Inflammatory macrophage treated with lipopolysaccharide for 1 hour (primary cell): ENCODE measurements at places on chromosomes 5 and 9.
A peak's percentile ranks its signal among the peaks of the same experiment; 100 is the strongest.

- no peak for DNase-seq
These were observed 294.9 kb downstream of the TAF11L14 start for GRCh38 chr5:17929171-17929570.

DNA sequence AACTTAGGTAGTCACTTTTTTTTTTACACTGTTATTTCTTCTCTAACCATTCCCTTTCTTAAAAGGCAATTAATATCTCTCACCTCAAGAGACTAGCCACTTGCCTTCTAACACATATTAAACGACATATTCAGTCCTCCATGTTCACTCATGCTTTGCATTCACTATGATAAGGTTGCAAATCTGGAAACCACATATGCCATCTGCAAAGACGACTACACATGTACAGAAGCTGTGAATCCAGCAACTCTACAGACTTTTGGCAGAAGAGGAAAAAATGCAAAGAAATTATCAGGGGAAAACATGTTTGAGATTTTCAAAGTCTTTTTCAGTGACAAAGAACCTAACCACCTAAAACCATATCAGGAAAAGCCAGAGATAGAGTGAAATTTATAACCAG, 112.1 kb downstream of the EPB41L4A start:
- no peak for DNase-seq

DNA sequence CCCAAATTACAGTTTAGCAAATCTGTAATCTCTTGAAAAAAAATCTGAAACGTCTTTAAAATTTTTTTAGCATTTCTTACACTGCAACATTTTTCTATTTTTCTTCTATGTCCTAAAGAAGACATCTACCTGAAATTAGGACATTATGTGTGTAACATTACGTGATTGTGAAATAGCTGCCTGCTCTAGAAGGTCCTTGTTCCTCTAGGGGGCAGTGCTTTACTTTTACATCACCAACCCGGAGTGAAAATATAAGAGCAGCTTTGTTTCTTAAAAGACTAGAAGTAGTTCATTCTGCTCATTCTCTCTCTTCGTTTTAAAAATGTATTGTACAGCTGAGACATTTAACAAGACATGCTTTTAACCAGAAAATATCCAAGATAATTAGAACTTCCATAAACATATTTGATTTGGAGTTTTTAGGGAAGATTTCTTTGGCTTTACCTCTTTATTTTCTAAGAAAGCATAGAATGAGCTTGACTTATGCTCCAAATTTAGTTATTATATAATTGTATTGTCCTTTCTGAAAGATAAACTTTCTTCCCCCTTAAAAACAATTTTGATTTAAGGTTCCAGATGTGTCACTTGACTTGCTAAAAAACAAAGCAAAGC, 48.1 kb upstream of the RIOK2 start:
- peak; percentile 57 for DNase-seq

- DNase-seq = no peak
These were observed 53.6 kb upstream of the POU5F2 start for GRCh38 chr5:93794954-93795353.

DNA sequence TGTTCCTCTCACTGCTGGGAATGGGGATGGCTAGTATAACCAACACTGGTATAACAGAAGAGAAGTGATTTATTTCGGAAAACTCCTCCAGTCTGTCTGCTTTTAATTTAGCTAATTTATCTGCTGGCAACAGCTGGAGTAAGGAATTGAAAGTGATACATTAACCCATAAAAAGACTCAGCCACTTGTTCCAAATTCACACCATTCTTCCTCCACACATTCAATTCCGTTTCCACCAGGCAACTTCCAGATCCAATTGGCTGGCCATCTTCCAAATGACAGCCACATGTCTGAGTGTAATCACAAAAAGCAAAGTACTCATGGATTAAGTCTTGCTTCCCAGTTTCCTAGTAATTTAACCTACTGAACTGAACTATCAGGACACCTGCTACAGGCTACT, 77.1 kb upstream of the RETREG1 start:
- no peak for DNase-seq

GRCh38 chr9:136775191-136775590, 10.9 kb upstream of the LCN15 start:
- no peak for DNase-seq

DNA sequence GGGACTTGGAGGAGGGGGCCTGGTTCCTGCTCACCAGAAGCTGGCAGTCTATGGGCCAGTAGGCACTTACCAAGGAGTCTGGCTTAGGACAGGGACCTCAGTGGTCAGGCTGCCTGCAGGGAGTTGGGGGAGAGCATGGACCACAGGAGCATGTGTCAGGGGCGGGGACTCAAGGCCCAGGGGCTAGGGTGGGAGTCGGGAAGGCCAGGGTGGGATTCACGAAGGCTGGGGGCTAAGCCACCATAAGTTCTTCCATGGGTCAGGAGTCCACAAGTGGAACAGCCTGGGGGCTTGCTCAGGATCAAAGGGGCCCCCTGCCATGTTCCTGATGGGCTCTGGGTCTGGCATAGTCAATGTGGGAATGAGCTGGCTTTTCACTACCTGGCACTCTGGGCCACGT, 11.5 kb upstream of the SLC25A48 start:
- DNase-seq = no peak

GRCh38 chr5:157511651-157512644, 51.9 kb downstream of the NIPAL4 start:
- peak; percentile 67 for DNase-seq

DNA sequence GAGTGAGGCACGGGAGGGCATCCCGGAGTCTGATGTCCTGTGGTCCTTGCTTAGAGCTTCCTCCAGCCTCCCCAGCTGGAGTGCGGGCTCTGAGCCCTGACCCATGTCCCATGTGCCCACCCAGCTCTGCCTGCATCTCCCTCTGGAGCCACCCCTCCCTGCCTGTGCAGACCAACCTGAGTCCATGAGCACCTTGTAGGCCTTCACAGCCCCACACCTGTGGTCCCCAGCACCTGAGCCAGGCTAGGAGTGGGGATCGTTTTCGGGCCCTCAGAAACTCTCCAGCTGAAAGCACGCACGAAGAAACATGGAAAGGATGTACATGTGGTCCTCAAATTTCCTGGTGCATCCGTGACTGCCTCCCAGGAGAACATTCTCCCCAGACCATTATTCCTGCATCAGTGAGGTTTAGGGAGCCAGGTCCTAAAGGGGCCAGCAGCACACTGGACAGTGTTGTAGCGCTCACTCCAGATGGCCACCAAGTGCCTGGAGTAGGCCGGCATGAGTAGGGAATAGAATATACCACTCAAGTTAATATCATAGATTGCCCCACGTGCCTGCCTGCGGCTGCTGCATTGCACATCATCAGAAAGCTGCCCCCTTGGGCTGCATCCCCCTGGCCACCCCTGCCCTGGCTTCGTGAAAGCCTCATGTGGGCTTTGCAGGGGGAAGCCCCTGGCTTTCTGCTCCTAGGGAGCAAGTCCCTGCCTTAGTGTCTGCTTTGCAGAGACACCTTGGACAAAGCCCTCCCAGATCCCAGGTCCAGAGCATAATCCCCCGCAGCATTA, 80.6 kb downstream of the WNK2 start:
- DNase-seq = no peak

GRCh38 chr5:39447059-39447458, 22.3 kb upstream of the DAB2 start:
- no peak for DNase-seq

DNA sequence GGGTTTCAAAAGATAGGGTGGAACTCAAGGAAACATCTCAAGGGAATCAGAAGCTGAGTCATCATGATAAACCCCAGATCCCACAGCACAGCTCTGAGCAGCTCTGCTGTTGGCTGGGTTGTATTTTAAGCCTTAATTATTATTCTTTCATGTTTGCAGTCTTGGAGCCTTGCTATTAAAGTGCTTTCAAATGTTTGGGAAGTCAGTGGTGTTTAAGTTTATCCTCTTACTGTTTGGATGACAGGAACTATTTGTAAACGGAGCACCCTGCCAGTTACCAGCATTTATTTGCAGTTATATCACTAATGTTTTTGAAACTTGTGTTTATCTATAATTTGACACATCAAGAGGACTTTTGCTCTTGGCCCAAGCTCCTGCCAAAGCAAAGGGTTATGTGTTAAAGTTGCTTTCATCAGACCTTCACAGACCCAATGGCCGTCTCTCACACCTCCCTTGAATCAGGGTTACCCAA, 141.1 kb upstream of the SPDL1 start:
- DNase-seq = no peak

GRCh38 chr9:89849096-89849495, 244.3 kb downstream of the GADD45G start:
- DNase-seq = no peak

GRCh38 chr9:125772740-125773139, 25.6 kb downstream of the PBX3 start:
- DNase-seq = no peak

DNA sequence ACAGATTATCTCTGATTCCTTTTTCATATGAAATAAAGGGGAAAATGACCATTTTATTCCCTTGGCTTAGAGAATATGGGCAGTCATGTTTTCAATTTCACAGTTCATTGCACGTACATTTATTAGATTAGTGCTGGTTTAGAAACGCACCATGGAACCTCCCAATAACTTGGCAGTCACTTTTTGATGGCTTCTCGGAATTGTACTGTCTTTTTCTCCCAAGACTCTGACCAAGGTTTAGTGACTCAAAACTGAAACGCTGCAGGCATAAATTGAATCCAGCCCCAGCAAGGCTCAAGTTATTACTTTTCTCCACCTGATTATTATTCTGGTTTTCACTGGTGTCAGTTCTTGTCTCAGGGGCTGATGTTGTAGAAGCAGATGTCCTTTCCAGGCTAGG, 55.6 kb upstream of the EGFLAM start:
- no peak for DNase-seq
